GM03348 (cell line): ENCODE measurements at places on chromosomes 16 and 17.
A peak's percentile ranks its signal among the peaks of the same experiment; 100 is the strongest.

- DNase-seq = peak; percentile 91
Measured at GRCh38 chr17:50626037-50626574, 8.6 kb upstream of the ABCC3 start.

DNA sequence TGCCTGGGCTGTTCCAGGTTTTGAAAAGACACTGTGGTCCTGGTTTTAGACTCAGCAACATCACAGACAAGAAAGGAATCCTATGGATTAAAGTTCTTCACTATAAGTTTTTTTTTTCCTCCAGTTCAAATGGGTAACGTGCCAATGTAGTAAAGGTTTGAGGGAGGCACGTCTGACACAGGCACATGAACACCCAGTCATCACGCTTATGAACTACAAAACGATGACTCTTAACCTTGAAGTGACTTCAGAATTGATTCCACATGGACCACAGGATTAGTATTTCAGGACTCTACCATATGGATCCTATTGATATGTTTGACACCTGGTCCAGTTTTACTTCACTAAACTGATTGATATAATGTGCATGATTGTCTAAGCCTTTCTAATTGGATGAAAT lies 2.3 kb downstream of the PRMT7 start:
- no peak for DNase-seq

GRCh38 chr17:10775740-10776356 lies 28.1 kb downstream of the TMEM238L start:
- no peak for DNase-seq

GRCh38 chr16:20791923-20792612 lies 14.2 kb downstream of the ERI2 start:
- no peak for DNase-seq

- no peak for DNase-seq
Measured at GRCh38 chr17:69046121-69046807, 14.5 kb downstream of the ABCA9 start.

DNA sequence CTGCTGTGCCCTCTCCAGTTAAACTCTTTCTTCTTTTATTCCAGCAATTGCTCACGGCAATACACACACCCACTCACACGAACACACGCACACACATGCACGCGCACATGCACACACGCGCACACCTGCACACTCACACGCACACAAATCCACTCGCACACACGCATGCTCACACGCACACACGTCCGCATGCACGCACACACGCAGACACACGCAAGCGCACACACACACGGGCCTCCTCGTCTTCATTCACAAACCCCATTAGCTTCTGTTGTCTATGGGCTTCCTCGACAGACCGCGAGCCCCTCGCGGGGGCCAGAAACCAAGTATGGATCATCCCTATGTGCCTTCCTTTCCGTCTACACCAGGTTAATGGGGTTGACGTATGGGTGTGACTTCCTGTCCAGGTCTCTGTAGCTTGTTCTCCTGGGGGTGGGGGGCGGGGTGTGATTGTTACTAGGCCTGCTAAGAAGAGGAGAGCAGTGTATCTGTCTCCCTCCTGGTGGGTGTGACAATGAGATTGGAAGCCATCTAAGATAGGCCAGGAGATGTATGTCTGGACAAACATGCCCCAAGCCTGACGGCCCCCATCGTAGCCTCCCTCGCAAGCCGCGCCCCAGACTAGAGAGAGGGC lies 670 bp upstream of the CTF1 start:
- DNase-seq = no peak

GRCh38 chr16:69397821-69398521 lies 12.2 kb upstream of the TERF2 start:
- DNase-seq = peak; percentile 73

DNA sequence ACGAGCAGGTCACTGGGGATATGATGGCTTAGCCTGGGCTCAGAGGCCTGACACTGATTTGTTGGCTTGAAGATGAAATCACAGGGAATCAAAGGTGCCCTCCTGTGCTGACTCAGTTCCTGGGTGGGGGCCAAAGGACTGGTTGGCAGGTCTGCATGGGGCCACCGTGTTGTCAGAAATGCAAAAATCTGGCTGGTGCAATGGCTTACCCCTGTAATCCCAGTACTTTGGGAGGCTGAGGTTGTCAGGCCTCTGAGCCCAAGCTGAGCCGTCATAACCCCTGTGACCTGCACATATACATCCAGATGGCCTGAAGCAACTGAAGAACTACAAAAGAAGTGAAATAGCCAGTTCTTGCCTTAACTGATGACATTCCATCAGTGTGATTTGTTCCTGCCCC lies 314.2 kb downstream of the WWOX start:
- DNase-seq = no peak

- DNase-seq = no peak
Measured at GRCh38 chr17:17453088-17453487, 23.7 kb upstream of the MED9 start.

- no peak for DNase-seq
Measured at GRCh38 chr17:81246679-81247338, 7.7 kb downstream of the NDUFAF8 start.

DNA sequence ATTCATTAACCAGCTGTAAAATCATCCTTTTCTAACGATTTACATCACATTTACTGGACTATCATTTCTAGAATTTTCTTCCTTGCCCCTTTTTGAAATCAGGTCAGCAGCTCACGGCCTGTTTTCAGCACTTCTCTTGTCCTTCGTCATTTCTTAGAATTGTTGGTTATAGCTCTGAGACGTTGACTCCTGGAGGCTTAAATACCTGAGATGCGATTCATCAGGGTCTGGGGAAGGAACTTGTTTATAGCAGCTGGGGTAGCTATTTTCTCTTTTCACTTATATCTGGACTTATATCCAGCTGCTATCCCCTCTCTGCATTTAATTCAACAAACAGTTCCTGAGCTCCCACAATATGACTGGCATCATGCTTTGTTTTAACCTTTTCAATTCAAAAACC lies 338.7 kb upstream of the TNRC6C start:
- peak; percentile 42 for DNase-seq

DNA sequence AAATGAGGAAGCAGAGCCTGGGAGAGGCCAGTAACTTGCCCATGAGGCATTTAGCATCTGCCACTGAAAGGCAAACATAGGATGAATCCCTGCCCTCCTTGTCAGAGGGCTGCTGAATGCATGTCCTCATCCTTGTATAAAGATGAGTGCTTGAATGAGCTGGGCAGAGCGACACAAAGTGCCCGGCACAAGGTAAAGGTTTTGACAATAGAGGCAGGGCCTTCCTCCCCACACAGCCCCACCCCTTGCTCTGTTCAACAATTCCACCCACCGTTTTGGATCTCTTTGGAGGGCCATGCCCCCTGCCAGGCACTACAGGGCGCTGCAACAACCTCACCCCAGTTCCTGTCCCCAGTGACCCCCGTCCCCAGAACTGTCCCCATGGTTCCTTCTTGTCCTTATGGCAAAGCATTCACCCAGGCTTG lies 1.4 kb upstream of the KRT19 start:
- no peak for DNase-seq

- no peak for DNase-seq
Measured at GRCh38 chr16:4790261-4790660, 2.1 kb upstream of the SEPTIN12 start.

DNA sequence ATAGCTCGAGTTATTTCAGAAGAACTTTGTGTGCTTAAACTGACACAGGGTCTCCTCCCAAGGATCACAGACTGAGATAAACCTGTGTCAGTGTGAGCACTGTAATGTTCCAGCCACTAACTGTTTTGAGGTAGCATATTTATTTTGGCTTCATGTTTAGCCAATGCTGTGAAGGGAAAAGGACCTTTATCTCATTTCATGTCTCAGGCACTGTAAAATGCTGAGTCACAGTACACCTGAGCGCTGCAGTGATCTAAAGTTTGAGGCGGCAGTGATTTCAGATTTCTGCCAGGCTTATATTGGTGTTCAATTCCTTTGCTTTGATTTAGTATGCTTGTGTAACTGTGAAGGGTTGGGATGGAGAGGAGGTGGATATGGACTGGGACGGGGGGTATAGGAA lies 3.1 kb upstream of the DNAJA2 start:
- no peak for DNase-seq

GRCh38 chr17:36680701-36681202 lies 79.4 kb downstream of the MRM1 start:
- DNase-seq = no peak

- DNase-seq = no peak
Measured at GRCh38 chr17:44272954-44273353, 5.0 kb upstream of the SLC4A1 start.

DNA sequence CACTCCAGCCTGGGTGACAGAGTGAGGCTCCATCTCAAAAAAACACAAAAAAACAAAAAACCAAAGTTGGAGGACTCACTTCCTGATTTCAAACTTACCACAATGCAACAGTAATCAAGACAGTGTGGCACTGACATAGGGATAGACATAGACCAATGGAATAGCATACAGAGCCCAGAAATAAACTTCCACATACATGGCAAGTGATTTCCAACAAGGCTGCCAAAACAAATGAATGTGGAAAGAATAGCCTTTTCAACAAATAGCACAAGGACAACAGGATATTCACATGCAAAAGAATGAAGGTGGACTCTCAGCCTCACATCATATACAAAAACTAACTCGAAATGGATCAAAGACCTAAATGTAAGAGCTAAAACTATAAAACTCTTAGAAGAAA lies 36.8 kb upstream of the RASD1 start:
- no peak for DNase-seq

GRCh38 chr17:79769570-79770506 lies 8.1 kb upstream of the CBX2 start:
- no peak for DNase-seq

DNA sequence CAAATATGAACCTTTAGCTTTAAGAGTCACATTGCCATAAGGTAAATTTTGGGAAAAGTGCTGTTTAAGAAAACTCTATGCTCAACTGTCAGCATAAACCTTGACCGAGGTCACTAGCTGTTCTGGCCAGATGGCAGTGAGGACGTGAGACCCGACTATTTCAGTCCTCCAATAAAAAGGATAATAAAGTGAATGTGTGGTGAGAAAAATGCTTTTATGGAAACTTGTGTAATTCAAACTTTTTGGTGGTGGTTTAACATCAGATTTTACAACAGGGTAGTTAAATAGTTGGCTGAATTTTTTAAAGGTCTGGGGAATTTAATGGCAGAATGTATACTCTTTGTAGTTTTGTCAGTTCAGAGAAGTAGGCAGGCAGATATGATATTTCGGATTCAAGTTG lies 391.1 kb downstream of the PMP22 start:
- DNase-seq = no peak

DNA sequence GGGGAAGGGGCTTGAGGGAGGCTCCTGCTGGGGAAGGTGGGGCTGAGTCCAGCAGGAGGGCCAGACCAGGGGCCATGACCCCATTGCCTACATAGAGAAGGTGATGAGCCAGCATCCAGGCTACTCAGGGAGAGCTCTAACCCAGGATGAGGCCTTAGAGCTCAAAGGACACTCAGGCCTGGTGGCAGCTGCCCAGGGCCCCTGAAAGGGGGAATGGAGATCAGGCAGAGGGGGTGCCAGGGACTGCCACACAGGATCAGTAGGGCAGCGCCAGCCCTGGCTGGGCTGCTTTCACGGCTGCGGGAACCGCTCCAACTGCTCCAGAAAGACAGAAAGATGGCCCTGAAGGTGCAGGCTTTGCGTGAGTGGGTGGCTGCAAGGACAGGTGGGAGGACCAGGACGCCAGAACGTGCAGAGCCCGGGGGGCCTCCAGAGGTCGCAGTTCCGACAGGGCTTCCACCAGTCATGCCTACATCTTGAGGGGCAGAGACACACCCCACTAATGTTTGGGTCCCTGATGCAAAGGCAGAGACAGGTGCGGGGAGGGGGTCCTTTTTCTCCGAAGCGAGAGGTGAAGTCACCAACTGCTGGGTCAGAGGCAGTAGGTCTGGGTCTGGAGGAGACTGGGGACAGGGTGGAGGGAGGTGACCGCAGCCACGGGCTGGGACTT lies 882 bp upstream of the ATP6V0C start:
- DNase-seq = no peak

DNA sequence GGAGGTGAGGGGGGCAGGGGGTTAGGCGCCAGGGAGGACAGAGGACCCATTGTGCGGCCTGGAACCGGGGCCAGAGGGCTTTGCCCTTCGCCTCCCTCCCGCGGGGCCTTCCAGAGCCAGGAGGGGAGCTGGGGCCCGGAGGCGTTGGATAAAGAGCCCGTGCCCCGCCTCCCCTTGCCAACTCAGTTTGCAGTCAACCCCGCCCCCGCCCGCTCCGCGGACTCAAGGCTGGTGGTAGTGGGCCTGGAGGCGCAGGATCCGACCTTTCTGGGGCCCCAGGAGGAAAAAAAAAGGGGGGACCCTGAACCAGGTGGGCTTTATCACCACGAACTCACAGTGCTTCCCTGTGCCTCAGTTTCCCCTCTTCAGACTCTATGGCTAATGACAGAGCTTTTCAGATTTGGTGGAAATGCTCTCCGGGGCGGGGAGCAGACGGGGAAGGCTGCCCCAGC lies 2.0 kb upstream of the SPHK1 start:
- DNase-seq = peak; percentile 68

DNA sequence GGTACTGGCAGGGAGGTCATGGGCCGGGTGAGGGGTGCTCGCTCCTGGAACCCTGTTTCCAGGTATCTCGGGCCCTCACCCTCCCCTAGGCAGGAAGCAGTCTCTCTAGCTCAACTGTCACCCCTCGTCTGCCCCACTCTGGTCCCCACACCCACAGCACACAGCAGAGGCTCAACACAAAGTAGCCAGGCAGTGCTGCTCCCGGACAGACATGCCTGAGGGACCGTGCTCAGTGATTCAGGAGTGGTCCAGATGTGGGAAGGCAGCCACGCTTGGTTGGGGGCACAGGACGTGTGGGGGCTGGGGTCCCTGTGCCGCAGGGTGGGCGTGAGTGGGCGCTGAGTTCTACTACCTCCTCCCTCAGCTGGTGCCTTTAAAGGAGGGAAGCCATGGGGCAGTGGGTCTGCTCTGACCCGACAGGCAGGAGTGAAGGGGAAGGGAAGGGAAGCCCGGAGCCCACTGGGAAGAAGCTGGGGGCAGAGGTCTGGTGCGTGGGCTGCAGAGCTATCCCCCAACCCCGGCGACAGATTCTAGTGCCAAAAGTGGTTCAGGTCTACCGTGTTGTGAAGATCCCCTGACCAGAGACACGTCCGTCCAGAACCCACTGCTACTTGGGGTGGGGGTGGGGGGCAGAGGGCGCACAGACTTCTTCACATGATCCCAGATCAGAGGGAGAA lies 11.8 kb downstream of the SLC16A3 start:
- DNase-seq = no peak

DNA sequence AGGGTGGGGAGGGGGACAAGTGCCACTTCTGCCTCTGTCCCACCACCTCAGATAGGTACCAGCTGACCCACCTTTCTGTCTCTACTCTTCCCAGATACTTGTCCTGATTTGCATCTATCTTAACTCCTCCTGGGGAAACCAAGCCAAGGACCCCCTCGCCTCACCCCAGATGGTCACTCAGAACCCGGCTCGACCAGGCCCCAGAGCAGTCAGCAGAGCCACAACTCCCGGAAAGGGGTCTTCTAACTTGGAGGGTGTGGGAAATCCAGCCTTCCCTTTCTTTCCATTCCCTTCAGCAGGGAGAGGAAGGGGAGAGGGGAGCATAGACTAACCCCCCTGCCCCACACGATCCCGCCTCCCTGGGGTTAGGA lies 1.9 kb downstream of the CAVIN1 start:
- no peak for DNase-seq

- peak; percentile 84 for DNase-seq
Measured at GRCh38 chr17:49016775-49017463, 19.7 kb downstream of the IGF2BP1 start.

GRCh38 chr16:66435896-66436295 lies 8.8 kb downstream of the BEAN1 start:
- no peak for DNase-seq

GRCh38 chr17:48738424-48738802 lies 9.9 kb upstream of the HOXB13 start:
- DNase-seq = no peak

- DNase-seq = peak; percentile 40
Measured at GRCh38 chr16:68539711-68540239, 684 bp downstream of the ZFP90 start.
